ENCODE measurements at places on chromosomes 16 and 17.

- no peak for DNase-seq
Observed at GRCh38 chr16:88479793-88480760, 27.0 kb downstream of the ZFPM1 start.

GRCh38 chr17:61397086-61397842, 2.4 kb upstream of the TBX2 start:
- no peak for DNase-seq

GRCh38 chr17:44241106-44241624, 21.7 kb upstream of the UBTF start:
- DNase-seq: no peak

GRCh38 chr16:57626420-57627170, 1.8 kb upstream of the ADGRG1 start:
- DNase-seq: no peak

DNA sequence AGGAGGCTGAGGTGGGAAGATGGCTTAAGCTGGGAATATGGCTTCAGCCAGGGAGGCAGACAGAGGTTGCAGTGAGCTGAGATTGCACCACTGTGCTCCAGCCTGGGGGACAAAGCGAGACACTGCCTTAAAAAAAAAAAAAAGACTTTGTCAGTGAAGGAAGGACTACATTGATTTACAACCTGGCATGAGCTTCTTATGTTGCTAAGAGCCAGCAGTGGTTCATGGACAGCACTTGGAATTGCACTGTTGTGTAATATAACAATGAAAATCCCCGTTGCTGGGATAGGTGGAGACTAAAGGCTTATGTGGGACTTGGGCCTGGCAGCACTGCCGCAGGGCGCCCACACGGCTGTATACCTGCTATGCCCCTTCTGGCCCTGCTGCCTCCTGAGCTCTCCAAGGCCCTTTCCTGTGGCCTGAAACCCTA, 14.1 kb upstream of the SLC16A5 start:
- no peak for DNase-seq

- no peak for DNase-seq
Observed at GRCh38 chr16:75342308-75342811, 90.9 kb upstream of the BCAR1 start.

DNA sequence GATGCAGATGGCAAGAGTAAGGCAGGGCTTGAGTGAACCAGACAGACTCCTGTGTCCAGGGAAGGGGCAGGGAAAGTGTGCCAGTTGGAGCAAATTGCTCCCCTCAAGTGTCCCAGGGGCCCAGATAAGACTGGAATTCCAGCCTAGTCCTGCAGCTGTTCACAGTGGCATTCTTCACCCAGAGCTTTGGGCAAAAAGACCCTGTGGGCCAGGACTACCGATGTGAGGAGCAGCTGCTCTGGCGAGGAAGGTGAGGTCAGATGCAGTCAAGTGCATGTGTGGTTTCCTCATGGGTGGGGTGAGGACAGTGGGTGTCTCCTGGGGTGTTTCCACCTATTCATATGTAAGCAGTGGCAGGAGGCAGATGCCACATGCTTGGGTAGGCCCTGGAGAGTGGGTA, 14.3 kb downstream of the NEUROD2 start:
- no peak for DNase-seq

DNA sequence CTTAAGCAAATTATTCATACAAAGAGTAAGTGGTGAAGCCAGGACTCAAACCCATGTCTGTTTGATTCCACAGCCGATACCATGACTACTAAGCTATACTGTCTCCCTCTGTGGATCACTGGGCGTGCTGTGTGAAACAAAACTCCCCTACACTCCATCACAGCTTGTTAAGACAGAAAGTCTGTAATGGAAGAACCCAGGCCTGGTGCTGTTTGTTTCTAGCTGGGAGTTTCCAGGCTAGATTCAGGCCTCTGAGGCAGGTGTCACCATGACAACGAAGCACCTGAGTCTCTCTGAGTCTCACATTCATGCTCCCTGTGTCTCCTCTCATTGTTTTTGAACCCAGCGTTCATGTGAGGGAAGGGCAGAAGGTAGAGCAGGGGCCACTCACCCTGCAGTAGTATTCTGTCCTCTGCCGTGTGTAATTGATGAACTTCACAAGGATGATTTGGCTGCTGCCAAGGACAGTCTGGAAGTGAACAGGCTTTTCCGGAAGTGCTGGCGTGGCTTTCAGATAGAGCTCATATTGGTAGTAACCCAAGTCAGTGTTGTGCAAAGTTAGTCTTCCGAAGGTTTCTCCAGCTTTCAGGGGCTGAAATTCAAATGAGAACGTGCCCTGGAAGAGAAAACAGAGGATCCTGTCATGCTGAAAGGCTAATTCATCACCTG, 8.6 kb upstream of the VAC14 start:
- DNase-seq: no peak

- no peak for DNase-seq
Observed at GRCh38 chr16:58409316-58409973, 17.2 kb downstream of the GINS3 start.
